Right cardiac atrium (tissue), 5 donors: ENCODE measurements at places on chromosomes 3 and 15. TPM values are rescaled to one million over a fixed set of nuclear protein-coding genes. Genes with fewer than 3 reads are reported as not detected.

DNA sequence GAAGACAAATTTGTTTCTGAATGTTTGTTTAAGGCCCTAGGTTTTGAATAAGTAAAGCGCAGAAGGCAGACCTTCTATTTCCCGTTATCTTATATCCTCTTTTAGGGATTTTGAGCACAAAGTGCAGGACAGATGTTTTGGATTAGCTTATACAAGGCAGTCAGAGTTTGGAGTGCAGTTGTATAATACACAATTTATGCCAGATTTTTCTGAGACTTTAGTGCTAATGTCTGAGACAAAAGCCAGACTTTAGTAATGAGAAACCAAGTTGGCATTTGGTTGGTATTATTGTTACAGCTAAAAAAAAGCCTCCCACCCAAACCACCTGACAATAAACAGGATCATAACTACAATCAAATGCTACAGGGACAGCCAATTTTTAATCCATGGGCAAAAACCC lies 309.9 kb upstream of the SATB1 start:
- DNase-seq = no peak

GRCh38 chr3:66452303-66453011 lies 48.4 kb downstream of the LRIG1 start:
- peak; percentile 79 for DNase-seq

- DNase-seq = peak; percentile 86
Measured at GRCh38 chr3:71955240-71956068, 170.5 kb upstream of the PROK2 start.

- DNase-seq = no peak
Measured at GRCh38 chr3:123789760-123790159, 94.4 kb downstream of the MYLK start.

Gene KNL1
- polyA plus RNA-seq = 0.14 TPM

Gene RBPMS2
- 392 TPM for polyA plus RNA-seq

Gene ADAMTS17
- polyA plus RNA-seq = 1.2 TPM
